Suppressor macrophage treated with lipopolysaccharide for 1 hour (primary cell): ENCODE measurements at places on chromosomes 4 and X.

DNA sequence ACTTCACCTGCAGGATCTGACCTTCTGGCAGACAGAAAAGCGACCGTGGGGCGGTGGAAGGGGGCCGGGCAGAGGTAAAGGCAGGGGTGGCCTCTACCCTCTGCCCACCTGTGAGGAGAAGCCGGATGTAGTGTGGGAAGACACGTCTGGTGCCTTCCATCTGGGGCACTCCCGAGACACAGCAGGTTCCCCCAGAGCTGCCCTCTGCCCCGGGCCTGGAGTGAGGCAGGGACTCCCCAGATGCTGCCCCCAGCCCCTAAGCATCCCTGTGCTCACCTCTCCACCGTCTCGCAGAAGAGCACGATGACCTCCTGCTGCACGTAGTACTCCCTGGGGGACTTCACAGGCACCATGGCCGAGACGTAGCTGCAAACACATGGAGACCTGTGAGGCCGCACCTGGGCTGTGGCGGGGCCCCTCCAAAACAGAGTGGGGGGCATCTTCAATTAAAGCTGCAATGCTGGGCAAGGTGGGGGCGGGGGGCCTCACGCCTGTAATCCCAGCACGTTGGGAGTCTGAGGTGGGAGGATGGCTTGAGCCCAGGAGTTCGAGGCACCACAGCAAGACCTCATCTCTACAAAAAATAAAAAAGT, 75.3 kb upstream of the MXD4 start:
- no peak for DNase-seq

GRCh38 chr4:152956650-152957436, 20.7 kb downstream of the FHDC1 start:
- no peak for DNase-seq

GRCh38 chrX:136816975-136817374, 36.2 kb upstream of the ARHGEF6 start:
- DNase-seq = no peak

- no peak for DNase-seq
Measured at GRCh38 chrX:71910986-71911730, 513 bp downstream of the NHSL2 start.

GRCh38 chr4:168480931-168481611, 779 bp upstream of the DDX60L start:
- peak; percentile 91 for DNase-seq

- DNase-seq = no peak
Measured at GRCh38 chrX:103061486-103061885, 2.5 kb downstream of the BEX1 start.

- no peak for DNase-seq
Measured at GRCh38 chr4:74897386-74897785, 35.5 kb upstream of the PARM1 start.

DNA sequence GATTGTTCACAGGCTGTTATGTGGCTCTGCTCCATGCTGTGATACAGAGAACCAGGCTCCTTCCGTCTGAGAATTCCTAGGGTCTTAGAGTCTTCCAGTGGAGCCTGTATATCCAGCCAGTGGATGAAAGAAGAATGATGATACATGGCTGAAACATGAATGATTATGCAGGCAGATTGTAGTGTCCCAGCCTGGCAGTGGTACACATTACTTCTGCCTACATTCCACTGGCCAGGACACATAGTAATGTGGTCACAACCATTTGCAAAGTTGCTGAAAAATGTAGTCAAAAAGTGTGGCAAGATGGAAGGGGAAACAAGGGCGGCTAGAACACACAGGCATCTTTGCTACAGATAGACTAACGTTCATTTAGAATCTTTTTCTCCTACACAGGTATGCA, 4.5 kb upstream of the GBA3 start:
- no peak for DNase-seq

GRCh38 chr4:152643153-152644035, 36.4 kb downstream of the TMEM154 start:
- peak; percentile 68 for DNase-seq
